Effector CD8-positive, alpha-beta T cell (primary cell): ENCODE measurements at places on chromosomes 6 and 20.

GRCh38 chr20:63815615-63816253 lies 15.3 kb downstream of the ZBTB46 start:
- DNase-seq, result no peak

DNA sequence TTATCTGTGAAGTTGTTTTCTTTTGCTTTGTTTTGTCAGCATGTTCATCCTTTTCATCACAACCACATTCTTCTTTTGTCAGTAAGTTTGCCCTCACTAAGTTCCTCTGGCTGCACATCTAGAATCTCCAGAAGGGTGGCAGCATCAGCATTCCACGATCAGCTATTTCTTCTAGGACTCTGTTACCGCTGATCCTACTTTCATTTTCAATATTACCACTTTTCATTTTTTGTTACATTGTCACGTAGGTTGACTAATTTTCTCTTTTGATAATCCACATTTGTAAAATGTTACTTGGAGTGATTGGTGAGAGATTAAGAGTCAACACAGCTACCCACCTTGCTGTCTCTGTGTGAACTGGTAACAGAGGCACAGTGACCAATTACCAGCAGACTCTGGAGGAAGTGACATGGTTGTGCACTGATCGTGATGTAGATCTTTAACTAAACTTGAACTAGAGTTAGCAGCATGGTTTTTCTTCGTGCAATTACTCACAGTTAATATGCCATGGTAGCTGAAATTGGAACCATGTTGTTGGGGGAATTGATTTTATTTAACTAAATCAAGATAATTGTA lies 307.9 kb upstream of the SLC35B3 start:
- no peak for DNase-seq

GRCh38 chr6:29941471-29941870 lies 861 bp upstream of the HLA-A start:
- DNase-seq, result no peak

- no peak for DNase-seq
Measured at GRCh38 chr20:31966991-31967655, 828 bp upstream of the XKR7 start.

DNA sequence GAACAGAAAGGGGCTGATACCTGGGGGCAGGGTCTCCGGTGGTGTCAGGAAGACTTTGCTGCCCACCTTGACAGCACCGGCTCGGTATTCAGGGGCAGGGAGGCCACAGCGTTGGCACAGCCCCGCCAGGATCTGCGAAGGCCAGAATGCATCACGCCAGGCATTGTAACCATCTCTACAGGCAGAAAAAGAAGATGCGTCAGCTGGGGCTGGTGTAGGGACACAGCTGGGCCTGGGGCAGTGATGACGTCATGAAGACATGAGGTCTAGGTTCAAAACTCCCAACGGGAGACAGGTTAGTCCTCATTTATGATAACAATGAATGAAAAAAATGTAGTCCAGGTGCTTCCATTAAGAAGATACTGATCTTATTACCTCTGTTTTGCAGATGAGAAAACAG lies 22.0 kb downstream of the ERGIC3 start:
- no peak for DNase-seq

DNA sequence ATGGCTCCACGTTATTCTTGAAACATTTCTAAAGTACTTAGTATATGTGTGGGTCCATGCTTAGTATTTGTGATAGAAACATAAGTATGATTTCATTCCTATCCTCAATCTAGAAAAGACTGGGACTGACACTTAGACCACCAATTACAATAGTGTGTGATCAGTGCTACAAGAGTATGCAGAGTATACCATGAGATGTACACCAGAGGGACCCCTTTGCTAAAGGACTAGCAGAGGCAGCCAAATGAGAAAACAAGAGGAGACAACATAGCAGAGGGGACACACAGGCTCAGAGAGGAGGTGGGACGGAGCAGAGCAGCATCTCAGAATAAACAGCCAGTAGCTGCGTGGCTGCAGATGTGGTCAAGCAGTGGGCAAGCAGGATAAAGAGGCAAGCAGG lies 21.0 kb downstream of the RMND1 start:
- no peak for DNase-seq

DNA sequence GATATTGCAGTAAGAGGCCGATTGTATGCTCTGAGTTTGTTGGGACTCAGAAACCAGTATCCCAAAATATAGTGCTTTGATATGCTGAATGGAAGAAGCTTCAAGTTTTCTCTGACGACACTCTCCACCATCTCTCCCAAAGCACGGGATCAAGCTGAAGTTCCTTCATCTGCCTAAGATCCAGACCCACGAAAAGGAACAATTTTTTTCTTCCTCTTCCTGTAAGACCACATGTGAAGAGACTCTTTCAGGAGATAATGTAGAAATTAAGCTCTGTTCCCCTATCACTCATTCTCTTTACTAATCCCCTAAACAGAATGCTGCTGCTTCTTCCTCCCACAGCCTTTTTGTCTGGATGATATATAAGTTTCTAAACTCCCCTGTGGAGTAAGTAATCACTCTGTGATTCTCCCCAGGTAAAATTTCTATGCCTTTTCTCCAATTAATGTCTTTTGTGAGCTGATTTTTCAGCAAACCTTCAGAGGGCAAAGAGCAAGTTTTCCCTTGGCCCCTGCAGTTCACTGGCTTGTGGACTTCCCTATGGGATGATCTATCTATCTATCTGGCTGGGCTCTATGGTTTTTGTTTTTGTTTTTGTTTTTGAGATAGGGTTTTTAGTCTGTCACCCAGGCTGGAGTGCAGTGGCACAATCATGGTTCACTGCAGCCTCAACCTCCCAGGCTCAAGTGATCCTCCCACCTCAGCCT lies 13.5 kb upstream of the PNRC1 start:
- no peak for DNase-seq

DNA sequence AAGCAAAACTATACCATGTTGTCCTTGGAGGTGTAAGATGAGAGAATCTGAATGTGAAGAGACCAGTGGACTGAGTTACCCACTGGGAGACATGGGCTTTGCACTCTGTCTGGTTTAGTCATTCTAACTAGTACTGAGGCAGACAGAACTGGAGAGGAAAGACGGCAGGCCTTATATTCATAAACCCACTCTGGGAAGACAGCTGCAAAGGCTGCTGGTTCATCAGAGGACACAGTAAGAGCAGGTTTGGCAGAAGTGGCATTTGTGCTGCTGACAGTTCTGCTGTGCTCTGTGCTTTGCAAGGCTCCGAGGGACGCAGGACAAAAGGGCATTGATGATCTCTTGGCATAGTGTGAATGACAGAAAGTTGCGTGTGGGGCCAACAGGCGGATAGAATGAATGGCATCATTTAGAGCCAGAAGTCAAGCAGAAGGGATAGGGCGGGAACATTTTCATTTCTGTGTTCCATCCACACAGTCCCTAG lies 142.3 kb upstream of the TENT5A start:
- DNase-seq, result no peak

GRCh38 chr20:33910529-33911327 lies 83.0 kb upstream of the RALY start:
- no peak for DNase-seq

- no peak for DNase-seq
Measured at GRCh38 chr6:55668591-55668990, 89.6 kb upstream of the HMGCLL1 start.

- no peak for DNase-seq
Measured at GRCh38 chr6:110430236-110430635, 14.9 kb upstream of the DDO start.

DNA sequence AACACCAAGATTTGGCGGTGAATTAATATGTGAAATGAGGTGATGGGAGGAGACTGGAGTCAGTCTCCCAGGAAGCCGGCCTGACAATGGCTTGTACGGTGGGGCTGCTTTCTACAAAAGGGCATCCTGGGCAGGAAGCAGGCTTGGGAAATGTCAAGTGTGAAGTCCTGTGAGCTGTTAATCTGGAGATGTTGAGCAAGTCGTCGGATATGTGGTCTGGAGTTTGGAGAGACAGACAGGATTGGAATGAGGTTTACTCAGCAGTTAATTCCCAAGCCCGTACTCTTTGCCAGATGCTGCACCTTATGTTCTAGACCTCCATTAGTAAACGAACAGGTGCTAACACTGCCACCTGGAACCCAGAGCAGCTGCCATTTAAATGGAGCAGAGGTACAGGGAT lies 107.7 kb upstream of the FOXC1 start:
- DNase-seq, result no peak

DNA sequence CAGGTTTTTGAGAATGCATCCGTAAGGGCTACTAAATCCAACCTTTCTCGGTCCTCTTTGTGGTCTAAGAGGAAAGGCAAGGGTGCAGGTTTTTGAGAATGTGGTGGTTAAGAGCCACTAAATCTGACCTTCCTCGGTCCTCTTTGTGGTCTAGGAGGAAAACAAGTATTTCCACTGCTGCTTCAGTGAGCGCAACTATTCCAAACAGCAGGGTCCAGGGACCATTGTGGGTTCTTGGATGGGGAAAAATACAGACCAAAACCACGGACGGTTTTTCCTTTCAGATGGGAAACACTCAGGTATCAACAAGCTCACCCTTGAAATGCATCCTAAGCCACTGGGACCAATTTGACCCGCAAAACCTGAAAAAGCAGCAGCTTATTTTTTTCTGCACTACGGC lies 21.9 kb downstream of the BTBD9 start:
- no peak for DNase-seq

GRCh38 chr20:42043921-42044320 lies 425.7 kb upstream of the CHD6 start:
- DNase-seq, result no peak

GRCh38 chr6:52551483-52552277 lies 25.2 kb downstream of the TRAM2 start:
- DNase-seq, result no peak

GRCh38 chr6:46333481-46333880 lies 157.8 kb downstream of the RCAN2 start:
- DNase-seq, result no peak

GRCh38 chr6:65700561-65700960 lies 6.5 kb downstream of the EYS start:
- no peak for DNase-seq

DNA sequence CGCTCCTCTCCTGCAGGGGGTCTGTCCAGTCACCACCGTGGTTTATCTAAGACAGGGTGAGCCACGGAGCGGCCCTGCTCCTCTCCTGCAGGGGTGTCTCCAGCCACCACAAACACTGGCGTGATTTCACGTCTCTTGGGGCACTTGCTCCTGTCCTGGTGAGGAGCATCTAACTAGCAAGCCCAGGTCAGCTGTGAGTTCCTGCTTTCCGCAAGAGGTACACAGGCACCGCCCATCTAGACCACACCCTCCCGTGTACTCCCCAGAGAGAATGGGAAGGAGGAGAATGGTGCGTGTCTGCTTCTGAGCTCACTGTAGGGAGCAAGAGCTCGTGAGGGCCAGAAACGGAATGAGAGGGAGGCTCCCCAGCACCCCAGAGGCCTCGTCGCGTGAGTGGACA lies 40.7 kb downstream of the DACT2 start:
- no peak for DNase-seq

DNA sequence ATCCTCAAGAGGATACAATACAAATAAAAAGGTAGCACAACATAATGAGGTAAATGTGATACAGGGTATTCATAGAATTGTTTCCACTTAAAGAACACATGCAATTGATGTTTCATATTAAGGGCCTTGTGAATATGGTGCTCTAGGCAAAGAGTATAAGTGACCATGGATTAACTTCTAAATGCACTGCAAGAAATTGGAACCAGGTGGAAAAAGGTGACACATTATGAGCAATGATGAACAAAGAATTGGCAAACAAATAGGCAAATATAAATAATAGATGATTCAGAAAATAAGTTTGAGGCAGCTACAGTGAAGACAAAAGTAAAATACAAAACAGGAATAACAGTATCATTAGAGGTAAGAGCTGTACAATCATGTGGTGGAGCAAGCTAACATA lies 192.0 kb downstream of the GRIK2 start:
- DNase-seq, result no peak

GRCh38 chr6:134117409-134117808 lies 65.0 kb upstream of the SLC2A12 start:
- DNase-seq, result no peak

DNA sequence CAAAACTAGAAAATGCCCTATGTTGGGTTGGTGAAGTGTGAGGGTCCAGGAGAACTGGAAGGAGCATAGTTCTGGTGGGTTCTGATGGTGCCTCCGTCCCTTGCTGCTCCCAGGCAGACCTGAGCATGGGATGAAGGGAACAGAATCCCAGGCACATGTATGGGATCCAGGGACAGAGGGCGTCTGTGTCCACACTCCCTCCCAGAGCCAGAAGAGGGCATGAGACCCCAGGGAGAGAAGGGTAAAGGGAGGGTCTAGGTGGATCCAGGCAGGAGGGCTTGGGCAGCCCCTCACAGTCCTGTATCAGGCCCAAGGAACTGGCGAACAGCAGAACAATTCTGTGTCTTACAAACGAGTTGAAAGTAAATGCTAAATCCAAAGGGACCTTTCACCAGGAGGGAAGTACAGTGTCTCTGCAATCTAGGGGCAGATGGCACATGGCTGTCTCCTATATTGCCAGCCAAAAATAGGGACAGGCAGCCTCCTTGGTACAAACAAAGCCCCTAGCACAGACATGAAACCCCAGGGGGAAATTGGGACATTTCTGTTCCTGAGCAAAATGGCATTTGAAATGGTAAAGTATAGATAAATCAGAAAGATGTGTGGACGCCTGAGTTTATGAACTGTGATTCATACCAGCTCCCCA lies 2.5 kb upstream of the BPIFA1 start:
- DNase-seq, result no peak

- DNase-seq, result no peak
Measured at GRCh38 chr6:96547654-96548053, 15.3 kb upstream of the FHL5 start.

GRCh38 chr6:143694560-143694959 lies 16.8 kb downstream of the PHACTR2 start:
- DNase-seq, result no peak

DNA sequence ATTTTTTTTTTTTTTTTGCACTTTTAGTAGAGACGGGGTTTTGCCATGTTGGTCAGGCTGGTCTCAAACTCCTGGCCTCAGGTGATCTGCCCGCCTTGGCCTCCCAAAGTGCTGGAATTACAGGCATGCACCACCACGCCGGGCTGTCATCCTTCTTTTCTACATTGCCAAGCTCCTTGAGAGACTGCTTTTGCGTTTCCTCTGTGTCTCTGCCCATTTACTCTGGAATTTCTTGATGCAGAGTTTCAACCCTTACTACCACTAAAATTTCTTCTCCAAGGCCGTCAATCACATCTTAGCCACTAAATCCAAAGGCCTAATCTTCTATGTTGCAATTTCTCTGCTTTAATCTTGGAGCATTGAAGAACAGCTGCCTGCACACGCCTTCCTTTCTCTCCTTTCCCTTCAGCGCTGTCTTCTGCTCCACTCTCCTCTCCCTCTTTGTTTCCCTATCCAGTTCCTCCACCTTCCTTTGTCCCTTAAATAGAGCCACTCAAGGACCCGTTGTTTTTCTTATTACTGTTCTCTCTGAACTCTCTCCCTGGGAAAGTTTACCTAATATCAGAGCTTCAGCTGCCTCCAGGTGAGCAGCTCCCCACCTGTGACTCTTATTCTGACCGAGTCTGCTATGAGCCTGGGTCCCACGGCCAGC lies 98.8 kb downstream of the SLC35B3 start:
- no peak for DNase-seq

GRCh38 chr6:3532296-3532916 lies 75.6 kb upstream of the SLC22A23 start:
- no peak for DNase-seq
